SHP77 (cell line): ENCODE measurements at places on chromosomes 11 and 22.

- DNase-seq = no peak
These were observed 7.6 kb upstream of the CHKA start for GRCh38 chr11:68128682-68129327.

- no peak for DNase-seq
These were observed 11.1 kb downstream of the EMSY start for GRCh38 chr11:76455931-76456330.

DNA sequence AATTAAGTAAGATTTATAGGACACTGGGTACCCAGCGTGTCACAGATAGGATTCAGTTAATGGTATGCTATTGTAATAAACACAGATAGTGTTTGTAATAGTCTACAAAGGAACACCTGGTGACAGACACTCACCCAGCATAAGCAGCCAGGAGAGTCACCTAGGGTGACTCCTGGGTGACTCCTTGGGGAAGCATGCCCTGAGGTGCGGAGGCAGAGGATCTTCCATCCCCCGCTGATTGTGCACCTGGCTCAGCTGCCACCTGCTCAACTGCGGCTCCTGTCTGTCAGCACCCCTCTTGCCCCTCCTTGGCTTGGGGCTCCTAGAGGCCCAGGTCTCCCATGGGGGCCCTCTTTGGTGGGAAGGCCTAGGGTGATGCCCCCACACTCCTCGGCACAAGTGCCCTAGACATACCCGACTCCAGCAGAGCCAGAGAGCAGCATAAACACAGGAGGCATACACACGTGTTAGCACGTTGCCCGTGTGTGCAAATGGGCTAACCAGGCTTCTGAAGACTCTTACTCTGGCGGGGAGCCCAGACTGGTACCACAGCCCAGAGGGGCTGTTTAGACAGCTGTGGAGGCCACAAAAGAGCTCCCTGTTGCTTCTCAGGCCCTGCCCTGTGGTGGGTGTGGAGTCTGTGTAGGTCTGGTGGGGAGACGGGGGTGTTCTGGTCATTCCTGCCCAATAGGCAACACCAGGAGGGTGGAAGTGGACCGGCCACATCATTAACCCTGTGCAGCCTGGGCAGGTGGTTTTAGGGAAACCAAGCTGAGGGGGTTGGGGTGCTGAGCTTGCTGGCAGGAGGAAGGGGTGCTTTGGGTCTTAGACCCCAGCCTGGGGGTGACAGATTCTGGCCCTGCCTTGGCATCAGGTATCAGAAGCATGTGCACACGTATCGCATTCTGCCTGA is 3.0 kb downstream of the INPPL1 start:
- DNase-seq = peak; percentile 98

- DNase-seq = no peak
These were observed 17.8 kb upstream of the CSNK1E start for GRCh38 chr22:38335077-38335476.

- DNase-seq = no peak
These were observed 28.9 kb upstream of the TMEM86A start for GRCh38 chr11:18669711-18670110.

DNA sequence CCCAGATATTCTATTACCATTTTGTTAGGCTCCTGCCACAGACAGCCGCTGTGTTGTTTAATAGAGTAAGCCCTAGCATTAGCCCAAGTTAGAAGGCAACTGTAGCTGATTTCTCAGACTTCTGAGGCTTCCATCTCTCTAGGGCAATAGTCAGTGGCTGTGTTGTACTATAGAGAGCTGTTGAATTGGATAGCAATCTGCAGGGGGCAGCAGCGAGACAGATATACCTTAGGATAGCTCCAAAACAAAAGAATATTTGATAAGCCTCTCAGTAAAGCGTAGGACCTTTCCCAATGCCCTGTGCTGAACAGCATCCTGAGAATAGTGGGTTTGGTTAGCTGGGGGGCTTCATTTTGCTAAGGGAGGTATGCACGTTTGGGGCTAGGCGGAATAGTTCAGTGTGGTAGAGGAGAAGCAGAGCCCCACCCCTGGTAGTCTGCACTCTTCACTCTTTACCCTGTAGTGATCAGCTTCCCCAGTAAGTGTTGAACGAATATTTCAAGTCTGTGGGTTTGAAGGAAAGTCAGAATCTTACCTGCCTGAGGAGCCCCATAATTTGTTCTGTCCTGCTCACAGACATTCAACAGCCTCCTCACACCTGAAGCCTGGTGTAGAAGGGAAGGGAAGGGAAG is 515.1 kb downstream of the INSC start:
- DNase-seq = no peak

DNA sequence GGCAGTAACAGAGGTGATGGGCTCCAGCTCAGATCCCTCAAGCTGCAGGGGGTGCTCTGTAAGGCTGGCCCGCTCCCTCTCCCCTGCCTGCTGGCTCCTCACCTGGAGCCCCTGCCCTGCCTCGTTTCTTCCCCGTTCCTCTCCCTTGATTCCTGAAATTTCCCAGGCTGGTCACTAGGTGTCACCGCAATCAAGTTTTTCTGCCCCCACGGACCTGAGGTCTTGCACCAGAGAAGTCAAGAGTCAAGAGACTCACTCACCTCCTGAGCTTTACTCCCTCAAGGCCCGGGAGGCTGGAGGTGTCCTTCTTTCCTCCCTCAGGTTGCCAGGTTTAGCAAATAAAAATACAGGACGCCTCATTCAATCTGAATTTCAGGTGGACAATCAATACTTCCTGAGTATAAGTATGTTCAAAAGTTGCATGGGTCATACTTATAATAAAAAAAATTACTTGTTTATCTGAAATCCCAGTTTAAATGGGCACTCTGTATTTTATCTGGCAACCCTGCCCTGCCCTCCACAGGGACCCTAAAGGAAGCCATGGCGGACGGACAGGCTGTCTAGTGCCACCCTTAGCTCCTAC is 69.2 kb downstream of the SCUBE1 start:
- peak; percentile 60 for DNase-seq

DNA sequence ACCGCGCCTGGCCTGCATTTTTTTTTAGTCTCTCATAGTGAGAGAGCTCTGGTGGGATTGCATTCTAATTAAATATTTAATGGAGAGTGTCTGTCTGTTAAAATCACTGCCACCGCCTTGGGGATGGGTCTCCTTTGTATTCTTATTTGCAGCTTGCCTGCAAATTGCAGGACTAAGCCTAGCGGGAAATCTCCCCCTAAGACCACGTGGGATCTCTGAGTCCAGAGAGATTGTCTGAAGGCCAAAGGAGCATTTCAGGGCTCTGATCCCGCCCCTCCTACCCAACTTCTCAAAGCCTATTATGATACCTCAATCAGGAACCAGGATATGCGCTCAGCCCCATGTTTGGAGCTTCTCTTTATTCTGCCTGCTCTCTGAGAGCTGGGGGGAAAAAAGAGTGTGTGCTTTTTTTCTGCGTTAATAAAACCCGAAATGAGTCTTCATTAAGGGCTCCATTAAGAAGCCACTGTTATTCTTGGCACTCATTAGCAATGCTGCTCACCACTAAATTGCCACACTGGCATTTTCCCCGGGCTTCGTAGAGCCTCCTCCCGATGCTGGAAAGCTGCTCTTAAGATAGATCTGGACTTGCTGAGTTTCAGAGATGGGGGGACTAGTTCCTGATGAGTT is 92.9 kb upstream of the THY1 start:
- DNase-seq = no peak

DNA sequence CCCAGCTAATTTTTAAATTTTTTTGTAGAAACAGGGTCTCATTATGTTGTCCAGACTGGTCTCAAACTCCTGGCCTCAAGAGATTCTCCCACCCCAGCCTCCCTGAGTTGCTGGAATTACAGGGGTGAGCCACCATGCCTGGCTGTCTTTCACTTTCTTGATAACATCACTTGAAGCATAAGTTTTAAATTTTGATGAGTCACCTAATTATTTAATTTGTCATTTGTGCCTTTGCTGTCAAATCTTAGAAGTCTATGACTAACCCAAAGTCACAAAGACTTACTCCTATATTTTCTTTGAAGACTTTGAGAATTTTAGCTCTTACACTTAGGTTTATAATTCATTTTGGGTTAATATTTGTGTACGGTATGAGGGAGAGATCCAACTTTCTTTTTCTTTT is 14.5 kb upstream of the MSANTD2 start:
- DNase-seq = no peak

- no peak for DNase-seq
These were observed 393.7 kb downstream of the TMEM135 start for GRCh38 chr11:87431392-87431791.

DNA sequence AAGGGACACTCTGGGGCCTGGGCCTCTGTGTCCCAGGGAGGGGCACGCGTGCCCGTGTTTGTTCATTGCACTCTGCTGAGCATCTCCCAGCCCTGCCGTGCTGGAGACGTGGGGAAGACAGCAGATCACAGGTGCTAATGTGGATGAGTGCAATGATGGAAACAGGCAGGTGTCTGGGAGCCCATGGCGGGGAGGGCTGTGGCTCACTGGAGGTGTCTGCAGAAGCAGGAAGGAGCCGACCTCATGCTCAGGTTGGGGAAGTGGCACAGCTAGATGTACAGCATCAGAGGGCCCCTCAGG is 7.9 kb downstream of the TMEM258 start:
- DNase-seq = no peak

- no peak for DNase-seq
These were observed 9.0 kb downstream of the RCOR2 start for GRCh38 chr11:63907808-63908530.

DNA sequence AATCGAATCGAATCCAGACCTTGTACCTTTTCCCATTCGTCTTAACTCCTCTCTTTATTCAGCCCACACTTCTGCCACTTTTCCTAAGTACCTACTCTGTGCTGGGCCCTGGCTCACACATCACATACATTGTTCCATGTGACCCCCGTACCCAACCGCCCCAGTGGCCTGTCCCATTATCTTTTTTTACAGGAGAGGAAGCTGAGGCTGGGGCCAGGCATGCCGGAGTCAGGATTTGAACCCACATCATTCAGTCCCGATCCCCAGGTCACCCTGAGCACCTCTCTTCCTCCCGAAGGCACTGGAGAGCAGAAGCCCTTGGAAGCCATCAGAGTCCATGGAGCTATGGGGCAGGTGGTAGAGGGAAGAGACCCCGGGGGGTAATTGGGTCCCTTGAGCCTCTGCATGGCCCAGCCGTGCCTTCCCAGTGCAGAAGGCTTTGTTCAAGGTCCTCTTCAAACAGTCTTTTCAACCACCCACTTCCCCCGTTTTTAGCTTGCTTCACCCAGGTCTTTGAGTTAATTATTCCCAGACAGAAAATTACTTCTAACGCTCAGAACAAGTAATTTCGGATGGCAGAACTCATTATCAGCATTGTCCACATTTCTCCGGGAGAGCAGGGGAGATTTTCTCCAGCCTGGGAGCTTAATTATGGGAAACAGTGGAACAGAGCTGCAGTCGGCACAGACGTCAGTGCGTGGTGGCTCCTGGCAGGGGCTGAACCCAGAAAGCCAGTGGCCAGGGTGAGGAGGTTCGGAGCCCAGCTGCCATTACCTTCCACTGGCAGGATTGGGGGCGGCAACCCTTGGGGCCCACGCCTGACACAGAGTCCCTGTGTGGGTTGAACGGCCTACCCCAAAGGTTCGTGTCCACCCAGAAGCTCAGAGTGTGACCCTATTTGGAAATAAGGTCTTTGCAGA is 82.4 kb upstream of the RTL6 start:
- no peak for DNase-seq

DNA sequence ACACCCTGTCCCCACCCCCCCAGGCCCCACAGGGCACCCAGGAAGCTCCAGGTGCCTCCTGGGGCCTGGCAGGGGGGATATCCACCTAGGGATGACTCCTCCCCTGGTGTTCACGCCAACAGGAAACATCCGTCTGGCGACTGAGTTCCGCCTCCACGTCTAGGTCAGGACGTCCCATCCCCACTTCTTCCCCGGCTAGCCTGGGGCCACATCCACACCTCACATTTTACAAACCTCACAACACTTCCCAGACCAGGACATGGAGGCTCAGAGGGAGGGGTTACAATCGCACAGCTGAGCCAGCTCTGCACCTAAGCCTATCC is 21.0 kb downstream of the MAFF start:
- DNase-seq = no peak

DNA sequence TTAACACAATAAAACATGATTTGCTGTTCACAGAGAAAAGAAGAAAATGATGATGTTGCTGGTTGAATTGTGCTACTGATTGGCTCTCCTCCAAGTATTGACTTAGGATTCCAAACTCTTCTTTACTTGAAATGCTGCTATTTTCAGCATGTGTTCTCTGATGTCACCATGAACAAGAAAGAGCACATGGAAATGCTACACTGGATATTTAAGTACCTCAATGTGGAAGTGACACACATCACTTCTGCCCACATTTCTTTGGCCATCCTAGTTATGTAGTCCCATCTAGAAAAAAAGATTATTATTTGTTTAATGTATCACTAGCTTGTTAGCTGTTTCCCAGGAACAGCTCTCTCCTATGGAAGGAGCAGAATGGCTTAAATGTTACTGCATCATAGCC is 27.2 kb downstream of the OR52B2 start:
- DNase-seq = no peak

DNA sequence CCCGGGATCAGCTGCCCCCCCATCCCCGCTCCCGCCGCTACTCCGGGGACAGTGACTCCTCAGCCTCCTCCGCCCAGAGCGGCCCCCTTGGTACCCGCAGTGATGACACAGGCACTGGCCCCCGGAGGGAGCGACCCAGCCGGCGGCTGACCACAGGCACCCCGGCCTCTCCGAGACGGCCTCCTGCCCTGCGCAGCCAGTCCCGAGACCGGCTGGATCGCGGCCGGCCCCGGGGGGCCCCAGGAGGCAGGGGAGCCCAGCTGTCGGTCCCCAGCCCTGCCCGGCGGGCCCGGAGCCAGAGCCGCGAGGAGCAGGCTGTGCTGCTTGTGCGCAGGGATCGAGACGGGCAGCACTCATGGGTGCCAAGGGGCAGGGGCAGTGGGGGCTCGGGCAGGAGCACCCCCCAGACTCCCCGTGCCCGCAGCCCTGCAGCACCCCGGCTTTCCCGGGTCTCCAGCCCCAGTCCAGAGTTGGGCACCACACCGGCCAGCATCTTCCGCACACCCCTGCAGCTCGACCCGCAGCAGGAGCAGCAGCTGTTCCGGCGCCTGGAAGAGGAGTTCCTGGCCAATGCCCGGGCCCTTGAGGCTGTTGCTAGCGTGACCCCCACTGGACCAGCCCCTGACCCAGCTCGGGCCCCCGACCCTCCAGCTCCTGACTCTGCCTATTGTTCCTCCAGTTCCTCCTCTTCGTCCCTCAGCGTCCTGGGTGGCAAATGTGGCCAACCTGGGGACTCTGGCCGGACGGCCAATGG is 3.9 kb downstream of the RASL10A start:
- no peak for DNase-seq

DNA sequence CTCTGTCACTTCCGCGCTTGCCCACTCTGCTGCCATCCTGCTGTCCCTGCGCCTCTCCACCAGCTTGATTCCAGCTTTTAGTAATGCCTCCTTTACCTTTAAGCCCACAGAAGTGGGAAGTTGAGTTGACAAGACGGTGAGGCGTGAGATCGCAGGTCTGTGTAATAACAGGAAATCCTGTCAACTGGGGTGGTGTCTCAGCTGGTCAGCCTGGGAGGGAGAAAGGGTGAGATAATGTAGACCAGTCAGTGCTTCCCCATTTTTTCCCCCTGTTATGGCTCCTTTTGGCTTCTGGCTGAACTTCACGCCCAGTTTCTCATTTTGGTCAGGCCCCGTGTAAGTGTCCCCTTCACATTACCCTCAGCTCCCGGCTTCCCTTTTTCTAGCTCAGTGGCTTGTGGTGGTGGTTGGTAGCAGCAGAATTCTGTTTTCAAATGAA is 98.9 kb downstream of the TRAF6 start:
- no peak for DNase-seq
